Uterus (tissue), 4 donors: ENCODE measurements at places on chromosomes 11 and 22. TPM values are rescaled to one million over a fixed set of nuclear protein-coding genes. Genes with fewer than 3 reads are reported as not detected.

- H3K27me3 ChIP-seq: no peaks in the 10 kb centered on the region
- DNase-seq: peak; percentile 80
- peak overlapping the region; percentile 82 for H3K27ac ChIP-seq
- no peak overlapping the region for H3K4me3 ChIP-seq
- peaks cover 20% of the 10 kb centered on the region for H3K4me1 ChIP-seq
- no peaks in the 10 kb centered on the region for H3K36me3 ChIP-seq
Observed at GRCh38 chr11:11978792-11979487, 29.5 kb downstream of the DKK3 start.

- H3K27me3 ChIP-seq: no peaks in the 10 kb centered on the region
- DNase-seq: no peak
- H3K27ac ChIP-seq: no peak overlapping the region
- H3K4me3 ChIP-seq: no peak overlapping the region
- no peaks in the 10 kb centered on the region for H3K36me3 ChIP-seq
- no peaks in the 10 kb centered on the region for H3K4me1 ChIP-seq
Observed at GRCh38 chr11:47955061-47955755, 25.2 kb upstream of the PTPRJ start.

GRCh38 chr11:72886619-72887018 lies 72.4 kb downstream of the ATG16L2 start:
- no peaks in the 10 kb centered on the region for H3K36me3 ChIP-seq
- H3K4me1 ChIP-seq: no peaks in the 10 kb centered on the region
- no peaks in the 10 kb centered on the region for H3K27me3 ChIP-seq
- H3K27ac ChIP-seq: no peak overlapping the region

DNA sequence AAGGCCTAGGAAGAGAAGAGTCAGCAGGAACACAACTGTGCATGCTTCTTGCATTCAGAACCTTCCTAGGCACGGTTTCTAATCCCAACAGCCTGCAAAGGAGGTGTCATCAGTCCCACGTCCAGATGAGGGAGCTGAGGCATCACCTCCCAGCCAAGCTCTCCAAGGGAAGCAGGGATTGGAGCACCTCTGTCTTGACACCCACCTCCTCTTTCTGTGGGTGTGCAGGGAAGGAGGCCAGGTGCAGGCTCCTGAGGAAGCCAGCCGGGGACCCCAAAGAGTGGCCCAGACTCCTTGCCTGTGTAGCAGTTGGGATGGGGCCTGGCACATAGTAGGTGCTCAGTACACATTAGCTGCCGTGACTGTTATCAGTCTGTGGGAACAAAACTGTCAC lies 2.0 kb downstream of the PNPLA5 start:
- H3K27ac ChIP-seq: no peak overlapping the region
- peaks cover 19% of the 10 kb centered on the region for H3K27me3 ChIP-seq
- H3K4me3 ChIP-seq: no peak overlapping the region
- no peaks in the 10 kb centered on the region for H3K36me3 ChIP-seq

RASGRP2 gene
- total RNA-seq: 27.7 TPM

CNTN5 gene
- 2.3 TPM for total RNA-seq

ENTHD1 gene
- 0.14 TPM for total RNA-seq

TMEM45B gene
- 2.1 TPM for total RNA-seq

C1QTNF5 gene
- 34.4 TPM for total RNA-seq
